ENCODE measurements at places on chromosomes 16 and 17. TPM values are rescaled to one million over a fixed set of nuclear protein-coding genes. Genes with fewer than 3 reads are reported as not detected.

The BBS2 gene
- 12.3 TPM for total RNA-seq

The NOS2 gene
- not detected for total RNA-seq

GRCh38 chr17:4877089-4877488 is 22.2 kb upstream of the C17orf107 start:
- no peak for DNase-seq

The TMEM220 gene
- total RNA-seq, result 0.98 TPM

The CCL23 gene
- total RNA-seq, result not detected

The CSH1 gene
- not detected for total RNA-seq

DNA sequence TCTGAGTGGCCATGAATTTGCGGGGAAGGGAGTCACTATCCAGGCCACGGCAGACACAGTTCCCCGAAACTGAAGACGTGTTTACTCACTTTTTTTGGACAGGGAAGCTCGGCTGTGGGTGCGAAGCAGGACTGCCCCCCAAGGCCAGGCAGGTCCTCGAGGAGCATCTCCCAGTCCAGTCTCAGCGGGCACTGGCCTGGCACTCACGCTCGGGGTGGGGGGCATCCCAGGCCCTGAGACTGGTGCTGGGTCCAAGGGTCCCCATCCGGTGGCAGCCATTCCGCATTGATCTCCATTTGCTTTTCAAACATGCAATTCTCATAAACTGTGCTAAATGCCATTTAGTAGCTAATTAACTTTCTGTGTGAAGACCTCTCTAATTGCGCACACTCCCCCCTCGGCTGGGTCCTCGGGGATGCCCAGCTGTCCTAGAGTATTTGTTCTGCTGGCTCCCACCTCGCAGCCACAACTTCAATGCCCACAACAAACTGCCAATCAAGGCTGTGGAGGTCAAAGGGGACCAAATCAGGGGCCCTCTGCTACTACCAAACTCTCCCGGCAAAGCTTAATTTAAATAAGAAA is 50.2 kb downstream of the TBC1D16 start:
- no peak for DNase-seq

- DNase-seq, result no peak
These were observed 8.0 kb upstream of the IL32 start for GRCh38 chr16:3057181-3058138.

The WFIKKN1 gene
- total RNA-seq, result 0.44 TPM
